HEK293T (cell line): ENCODE measurements at places on chromosomes 3 and 15.
A peak's percentile ranks its signal among the peaks of the same experiment; 100 is the strongest.

DNA sequence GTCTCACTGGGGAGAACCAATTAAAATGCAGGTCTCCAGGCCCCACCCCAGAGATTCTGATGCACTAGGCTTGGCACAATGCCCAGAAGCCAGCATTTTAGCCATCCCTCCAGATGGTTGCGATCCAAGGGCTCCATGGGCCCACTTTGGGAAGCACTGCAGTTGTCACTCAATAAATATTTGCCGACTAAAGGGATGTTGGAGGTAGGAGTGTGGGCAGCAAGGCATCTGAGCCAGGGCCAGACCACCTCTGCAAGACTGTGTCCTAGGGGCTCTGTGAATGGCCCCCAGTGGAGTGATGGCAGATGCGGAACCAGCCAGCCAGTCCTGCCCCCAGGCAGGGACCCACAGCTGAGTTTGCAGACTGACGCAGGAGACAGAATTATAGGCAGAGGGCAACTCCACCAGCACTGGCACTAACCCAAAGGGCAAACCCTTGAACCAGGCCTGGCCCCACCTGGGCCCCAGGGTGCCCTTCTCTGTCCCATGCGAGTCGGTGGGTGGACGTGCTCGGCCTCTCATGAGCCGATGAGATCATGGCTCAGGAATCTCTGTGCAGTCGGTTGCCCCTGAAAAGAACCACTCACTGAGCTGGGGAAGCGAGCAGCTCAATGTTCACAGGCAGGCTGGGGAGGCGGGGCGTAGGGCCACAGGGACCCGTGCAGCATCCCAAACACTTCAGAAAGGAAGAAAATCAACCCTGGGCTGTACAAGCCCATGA, 49.7 kb downstream of the SEMA5B start:
- peak; percentile 36 for DNase-seq

- no peak for DNase-seq
Observed at GRCh38 chr3:179991104-179991503, 45.6 kb downstream of the PEX5L start.

DNA sequence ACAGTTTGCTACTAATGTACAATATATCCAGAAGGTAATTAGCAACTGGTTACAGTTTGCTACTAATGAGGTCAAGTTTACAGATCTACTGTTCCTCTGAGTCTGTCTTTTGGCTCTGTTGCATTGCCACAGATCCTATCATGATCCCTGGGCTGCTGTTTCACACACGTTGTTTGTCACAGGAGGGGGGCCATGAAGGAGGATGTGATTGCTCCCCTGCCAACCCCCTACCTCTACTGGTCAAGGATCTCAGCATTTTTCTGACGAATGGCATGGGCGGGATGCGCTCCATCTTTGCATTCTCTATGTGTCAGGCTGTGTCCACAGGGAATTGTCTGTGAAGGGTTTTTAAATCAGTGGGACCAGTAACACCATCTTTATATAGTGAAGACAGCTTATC, 91.9 kb downstream of the CHL1 start:
- no peak for DNase-seq

- DNase-seq, result no peak
Observed at GRCh38 chr3:132781922-132782321, 59.7 kb upstream of the NPHP3 start.

DNA sequence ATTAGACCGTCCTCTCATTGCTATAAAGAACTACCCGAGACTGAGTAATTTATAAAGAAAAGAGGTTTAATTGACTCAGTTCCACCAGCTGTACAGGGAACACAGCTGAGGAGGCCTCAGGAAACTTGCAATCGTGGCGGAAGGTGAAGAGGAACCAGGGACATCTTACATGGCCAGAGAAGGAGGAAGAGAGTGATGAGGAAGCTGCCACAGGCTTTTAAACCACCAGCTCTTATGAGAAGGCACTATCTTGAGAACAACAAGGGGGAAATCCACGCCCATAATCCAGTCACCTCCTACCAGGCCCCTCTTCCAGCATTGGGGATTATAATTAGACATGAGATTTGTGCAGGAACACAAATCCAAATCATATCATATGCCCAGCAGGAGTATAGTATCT, 138.5 kb downstream of the ALCAM start:
- DNase-seq, result no peak

DNA sequence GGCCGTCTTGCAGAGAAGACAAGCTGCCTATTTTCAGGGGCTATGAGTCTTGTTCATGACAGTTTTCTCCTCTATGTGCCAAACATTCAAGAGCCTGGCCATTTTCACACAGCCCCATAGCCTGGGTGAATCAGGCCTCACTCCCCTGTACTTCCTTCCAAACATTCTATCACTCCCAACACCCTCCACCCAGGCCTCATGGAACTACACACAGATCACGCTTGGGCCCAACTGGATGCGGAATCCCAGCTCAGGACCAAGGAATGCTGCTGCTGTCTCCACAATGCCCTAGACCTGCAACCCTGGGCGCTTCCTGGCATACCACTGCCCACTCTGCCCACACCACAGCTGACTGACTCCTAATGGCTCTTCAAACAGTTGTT, 39.4 kb upstream of the PCSK6 start:
- no peak for DNase-seq

DNA sequence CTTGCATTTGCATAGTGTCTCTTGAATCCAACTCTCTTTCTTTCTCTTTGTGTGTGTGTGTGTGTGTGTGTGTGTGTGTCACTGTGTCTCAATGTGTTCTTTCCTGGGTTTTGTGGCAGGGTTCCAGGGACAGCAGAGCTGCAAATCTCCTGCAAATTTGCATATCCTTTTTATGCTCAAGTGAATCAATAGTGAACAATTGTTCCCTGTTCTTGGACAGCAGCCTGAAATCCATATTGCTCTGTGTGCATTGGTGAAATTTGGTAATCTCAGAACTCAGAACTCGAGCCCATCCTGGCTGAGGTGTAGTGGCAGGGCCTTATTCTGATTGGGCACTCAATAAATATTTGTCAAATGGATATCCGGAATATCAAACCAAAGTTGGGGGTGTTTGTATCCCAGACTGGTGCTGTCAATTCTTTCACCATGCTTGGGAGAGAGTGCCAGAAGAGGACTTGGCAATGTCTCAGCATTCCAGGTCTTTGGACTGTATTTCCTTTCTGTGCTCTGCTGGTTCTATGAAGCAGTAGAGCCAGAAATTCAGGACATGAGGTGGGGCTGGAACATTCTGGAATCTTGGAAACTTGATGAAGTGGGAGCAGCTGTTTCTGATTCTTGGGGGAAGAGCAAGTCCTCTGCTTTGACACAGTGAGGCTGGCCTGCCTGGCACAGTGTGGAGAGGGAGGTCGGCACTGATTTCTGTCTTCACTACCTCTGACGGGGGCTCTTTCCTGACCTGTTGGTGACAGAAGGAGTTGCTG, 380.6 kb upstream of the C2CD4B start:
- no peak for DNase-seq

DNA sequence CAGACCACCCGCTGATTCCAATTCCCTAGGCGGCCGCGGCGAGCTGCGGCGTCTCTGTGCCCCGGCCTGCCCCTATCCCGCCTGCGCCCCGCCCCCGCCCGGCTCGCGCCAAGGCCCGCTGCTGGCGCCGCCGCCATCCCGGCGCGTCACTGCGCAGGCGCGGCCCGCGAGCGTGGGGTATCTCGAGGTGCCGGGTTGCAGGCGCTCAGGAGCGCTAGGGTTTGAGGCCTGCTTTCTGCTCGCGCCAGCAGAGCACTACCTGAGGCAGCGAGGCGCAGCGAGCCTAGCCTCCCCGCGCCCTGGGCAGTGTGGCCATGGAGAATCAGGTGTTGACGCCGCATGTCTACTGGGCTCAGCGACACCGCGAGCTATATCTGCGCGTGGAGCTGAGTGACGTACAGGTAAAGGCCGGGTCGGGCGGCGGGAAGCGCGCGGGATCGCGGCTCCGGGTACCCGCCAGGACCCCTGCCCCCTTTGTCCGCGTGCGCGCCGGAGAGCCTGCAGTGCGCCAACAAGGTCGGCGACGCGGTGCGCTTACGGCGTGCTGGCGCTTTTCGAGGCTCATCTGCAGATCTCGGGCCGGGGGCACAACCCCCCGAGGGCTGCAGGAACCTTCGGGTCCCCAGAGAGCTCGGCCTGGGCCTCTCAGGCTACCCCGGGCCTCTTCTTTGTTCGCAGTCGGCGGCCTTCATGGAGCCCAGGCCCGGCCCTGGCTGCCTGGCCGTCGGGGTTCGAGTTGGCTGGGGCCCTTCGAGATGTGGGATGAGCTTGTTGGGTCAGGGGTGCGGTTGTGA, at the start of gene HACD3:
Gene HACD3, plus strand, starts transcription at position 146 of the 794 bp plus-strand sequence. Its CDS starts 169 bp downstream, at position 315.
- peak; percentile 97 for DNase-seq

- no peak for DNase-seq
Observed at GRCh38 chr15:39227001-39227400, 353.9 kb upstream of the THBS1 start.

GRCh38 chr3:196198081-196198675, 13.0 kb downstream of the ZDHHC19 start:
- no peak for DNase-seq

- DNase-seq, result no peak
Observed at GRCh38 chr15:43165801-43166325, 19.3 kb upstream of the CCNDBP1 start.

- peak; percentile 7 for DNase-seq
Observed at GRCh38 chr3:165346503-165346902, 150.3 kb upstream of the SLITRK3 start.

DNA sequence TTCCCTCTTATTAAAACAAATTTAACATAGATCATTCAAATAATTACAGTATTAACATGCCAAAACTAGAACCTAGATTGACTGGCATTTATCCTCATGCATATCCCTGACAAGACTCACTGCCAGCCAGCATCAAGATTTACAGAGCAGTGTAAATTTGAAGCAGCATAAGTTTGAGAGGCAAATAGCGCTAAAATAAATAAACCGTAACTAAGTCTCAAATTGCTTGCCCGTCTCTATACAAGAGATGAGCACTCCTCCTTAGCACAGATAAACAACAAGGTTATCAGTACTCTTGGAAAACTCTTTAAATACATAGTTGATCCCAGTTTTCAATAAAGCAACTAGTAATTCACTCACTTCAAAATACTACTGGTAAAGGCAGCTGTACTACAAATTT, 29.6 kb downstream of the MSL2 start:
- no peak for DNase-seq

DNA sequence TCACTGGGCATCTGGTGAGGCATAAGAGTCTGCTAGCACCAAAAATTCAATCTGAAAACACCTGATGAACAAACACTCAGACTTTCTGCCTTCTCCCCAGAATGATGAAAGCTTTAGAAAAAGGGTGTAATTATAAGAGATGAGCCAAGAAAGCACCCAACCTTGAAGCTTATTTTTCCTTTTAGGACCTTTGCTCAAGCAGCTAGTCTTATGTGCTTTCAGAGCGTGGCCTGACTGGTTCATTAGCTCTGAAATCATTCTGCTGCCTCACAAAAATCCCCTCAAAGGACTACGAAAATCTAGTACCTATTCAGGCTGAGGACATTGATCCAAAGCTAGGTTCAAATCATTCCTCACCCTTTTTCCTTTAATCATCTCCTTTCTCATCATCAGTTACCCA, 662.3 kb downstream of the MAGI1 start:
- no peak for DNase-seq

GRCh38 chr3:127276396-127276795, 11.4 kb downstream of the PRR20G start:
- DNase-seq, result no peak

DNA sequence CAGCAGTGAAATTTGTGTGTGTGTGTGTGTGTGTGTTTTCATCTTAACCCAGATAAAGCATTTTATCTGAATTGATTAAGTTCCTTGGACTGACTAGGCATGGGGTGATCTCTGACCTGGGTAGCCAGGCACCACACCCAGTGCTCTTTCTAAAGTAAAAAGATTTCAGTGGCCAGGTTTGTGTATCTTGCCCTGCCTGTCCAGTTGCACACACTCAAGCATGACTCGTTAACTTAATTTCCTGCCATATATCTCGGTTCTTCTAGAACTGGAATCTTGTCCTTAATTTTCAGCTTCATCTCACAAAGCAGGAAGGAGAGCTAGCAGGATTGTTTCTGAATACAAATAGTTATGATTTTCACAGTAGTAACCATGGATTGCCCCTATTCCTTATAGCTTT, 17.0 kb downstream of the TM4SF18 start:
- DNase-seq, result no peak

DNA sequence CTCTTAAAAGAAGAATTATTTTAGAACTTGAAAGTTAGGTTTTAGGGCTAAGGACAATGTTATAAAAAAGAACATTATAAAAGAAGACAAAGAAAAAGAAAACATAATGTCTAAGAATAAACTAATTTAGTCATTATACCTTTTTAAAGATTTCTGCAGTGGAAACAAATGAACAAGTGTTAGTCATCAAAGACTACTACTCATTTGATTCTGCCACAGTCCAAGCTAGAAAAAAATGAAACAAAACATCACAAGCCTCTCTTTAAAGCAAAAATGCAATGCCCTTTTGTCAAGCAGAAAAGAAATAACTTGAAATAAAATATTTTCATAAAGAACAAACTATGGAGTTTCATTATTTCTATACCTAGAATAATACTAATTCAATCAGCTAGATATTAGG, 102.0 kb downstream of the TBC1D5 start:
- no peak for DNase-seq

DNA sequence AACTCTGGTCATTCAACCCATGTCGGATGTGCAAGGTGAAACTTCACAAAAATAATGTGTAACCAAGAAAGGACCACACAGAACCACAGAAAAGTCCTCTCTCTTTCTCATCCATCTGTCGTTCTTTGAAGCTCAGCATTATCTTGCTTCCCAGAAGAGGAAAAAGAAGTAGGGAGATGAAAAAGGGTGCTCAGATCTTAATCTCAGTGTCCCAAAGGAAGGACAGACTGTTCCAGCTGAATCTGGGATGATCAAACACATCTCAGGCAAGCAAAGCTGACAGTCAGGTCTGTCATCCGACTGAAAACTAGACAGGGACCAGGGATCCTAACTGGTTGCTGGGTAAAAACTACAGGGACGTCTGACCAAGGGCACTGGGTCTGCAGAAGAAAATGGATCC, 16.2 kb downstream of the ARHGEF3 start:
- no peak for DNase-seq

- peak; percentile 51 for DNase-seq
Observed at GRCh38 chr3:111668888-111669488, 73.8 kb upstream of the ZBED2 start.

- no peak for DNase-seq
Observed at GRCh38 chr3:194087280-194087679, 48.7 kb upstream of the HES1 start.
